CD4-positive, alpha-beta T cell treated with Interleukin-17A for 1 hour (primary cell): ENCODE measurements at places on chromosomes 16 and 17.

GRCh38 chr17:1714427-1714979 is 4.3 kb upstream of the TLCD2 start:
- no peak for DNase-seq

DNA sequence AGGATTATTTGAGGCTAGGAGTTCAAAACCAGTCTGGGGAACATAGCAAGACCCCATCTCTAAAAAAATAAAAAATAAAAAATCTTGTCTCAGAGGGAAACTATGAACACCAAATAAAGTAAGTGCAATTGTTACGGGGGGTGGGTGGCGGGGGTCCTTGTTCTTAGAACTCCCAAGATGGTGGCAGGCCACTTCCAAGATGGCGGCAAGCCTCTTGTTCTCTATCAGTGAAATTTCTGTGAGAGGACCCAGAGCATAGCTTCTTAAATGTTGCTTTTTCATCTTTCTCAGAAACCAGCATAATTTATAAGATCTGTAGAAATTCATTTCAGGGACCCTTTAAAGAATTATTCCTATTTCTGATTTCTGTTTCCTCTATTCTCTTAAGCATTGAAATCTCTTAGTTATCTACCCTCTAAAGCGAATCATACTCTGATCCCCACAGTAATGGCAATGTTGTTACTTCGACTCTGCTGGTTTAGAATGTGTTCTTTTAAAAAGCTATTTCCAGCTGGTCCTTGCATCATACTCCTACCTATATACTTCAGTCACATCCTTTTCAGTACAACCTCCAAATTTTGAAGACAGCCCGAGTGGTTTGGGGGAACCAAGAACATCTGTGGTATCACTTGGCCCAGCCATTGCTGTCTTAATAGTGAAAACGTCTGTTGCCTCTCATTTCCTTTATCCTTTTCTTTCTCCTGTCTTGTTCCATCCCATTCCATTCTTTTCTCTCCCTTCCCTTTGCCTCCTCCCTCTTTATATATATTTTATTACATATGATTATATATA is 16.2 kb downstream of the RSPRY1 start:
- DNase-seq: no peak

- no peak for DNase-seq
Measured at GRCh38 chr17:2783310-2784030, 12.8 kb upstream of the RAP1GAP2 start.

GRCh38 chr16:8632675-8633182 is 11.2 kb downstream of the METTL22 start:
- peak; percentile 42 for DNase-seq

GRCh38 chr17:56478836-56479447 is 114.6 kb upstream of the NOG start:
- no peak for DNase-seq

GRCh38 chr16:53597776-53598175 is 94.8 kb upstream of the AKTIP start:
- DNase-seq: no peak

- no peak for DNase-seq
Measured at GRCh38 chr17:33288954-33289353, 4.1 kb downstream of the ASIC2 start.

DNA sequence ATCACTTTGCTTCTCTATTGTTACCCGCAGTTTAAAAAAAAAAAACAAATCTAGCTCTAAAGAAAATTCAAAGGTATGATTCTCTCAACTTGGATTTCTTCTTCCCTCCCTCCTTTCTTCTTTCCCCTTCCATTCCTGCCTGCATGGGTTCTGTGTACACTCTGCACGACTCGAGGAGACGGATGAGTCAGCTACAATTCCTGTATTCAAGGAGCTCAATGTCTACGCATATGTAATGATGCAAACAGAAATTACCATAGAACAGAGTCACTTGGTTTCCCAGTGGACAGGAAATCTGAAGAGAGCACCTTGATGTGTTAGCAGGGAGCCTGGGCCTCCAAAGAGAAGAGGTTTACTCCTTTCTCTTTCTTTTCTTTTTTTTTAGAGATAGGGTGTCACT is 92.3 kb downstream of the VPS53 start:
- no peak for DNase-seq

DNA sequence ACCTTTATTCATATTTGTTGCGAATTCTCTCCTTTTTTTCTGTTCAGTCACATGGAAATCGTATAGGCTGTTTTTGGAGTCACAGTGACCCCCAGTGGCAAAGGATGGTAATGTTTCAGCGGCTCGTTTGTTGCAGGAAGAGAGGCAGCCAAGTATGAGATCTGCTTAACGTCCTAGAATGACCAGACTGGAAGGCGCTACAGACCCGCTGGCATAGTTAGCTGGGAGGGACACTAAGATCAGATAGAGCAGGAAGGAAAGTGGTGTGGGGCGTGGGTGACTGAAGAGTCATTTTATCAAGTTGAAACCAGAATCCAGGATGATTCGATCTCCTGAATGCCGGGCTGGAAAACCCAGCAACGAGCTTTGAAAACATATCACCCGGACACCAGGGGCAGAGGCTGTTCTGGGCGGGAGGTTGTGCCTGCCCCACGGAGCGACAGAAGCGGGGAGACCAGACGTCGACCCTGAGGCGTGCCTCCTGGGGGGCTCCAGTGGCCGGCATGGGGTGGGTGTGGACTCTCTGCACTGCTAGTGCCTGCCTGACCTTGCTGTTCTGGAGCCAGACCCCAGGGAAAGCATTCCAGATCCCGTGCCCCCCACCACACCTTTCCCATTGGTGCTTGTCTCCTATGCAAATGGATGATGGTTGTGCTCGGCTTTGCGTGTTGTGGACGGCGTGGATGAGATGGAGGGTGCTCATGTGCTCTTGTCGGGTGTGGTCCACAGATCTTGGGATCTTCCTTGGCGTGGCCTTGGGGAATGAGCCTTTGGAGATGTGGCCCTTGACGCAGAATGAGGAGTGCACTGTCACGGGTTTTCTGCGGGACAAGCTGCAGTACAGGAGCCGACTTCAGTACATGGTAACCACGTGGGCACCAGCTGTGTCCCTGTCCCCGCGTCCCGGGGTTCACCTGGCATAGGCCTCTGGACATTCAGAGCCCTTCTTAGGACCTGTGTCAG is 7.7 kb downstream of the IL34 start:
- DNase-seq: peak; percentile 84

GRCh38 chr17:75806822-75807500 is 22.4 kb downstream of the UNK start:
- no peak for DNase-seq

- no peak for DNase-seq
Measured at GRCh38 chr16:83307594-83307992, 500.2 kb upstream of the HSBP1 start.

DNA sequence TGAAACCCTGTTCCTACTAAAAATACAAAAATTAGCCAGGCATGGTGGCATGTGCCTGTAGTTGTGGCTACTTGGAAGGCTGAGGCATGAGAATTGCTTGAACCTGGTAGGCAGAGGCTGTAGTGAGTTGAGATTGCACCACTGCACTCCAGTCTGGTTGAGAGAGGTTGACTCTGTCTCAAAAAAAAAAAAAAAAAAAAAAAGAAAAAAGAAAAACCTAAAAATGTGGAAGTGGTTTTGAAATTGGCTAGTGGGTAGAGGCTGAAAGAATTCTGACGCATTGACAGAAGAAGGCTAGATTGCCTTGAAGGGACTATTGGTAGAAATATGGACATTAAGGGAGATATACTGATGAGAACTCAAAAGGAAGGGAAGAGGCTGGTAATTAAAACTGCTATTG is 33.6 kb upstream of the CPPED1 start:
- DNase-seq: no peak

GRCh38 chr16:2904922-2905240 is 6.8 kb upstream of the FLYWCH1 start:
- DNase-seq: no peak

DNA sequence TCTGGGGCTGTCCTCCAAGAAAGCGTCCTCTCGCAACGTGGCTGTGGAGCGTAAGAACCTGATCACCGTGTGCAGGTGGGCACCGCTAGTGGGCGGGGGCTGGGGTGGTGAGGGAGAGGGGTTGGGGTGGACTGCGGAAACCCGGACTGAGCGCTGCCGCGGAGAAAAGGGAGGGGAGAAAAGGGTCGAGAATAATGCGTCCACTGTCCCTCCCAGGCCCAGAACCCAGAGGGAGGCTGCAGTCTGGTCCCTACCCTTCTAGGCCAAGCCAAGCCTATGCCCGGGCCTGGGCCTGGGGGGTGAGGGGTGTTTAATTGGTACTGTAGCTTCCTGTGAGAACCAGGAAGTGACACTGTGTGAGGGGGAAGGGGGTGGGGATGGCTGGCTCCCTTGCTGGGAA is 464 bp downstream of the RUNDC3A start:
- no peak for DNase-seq

GRCh38 chr17:76617838-76618237 is 25.7 kb downstream of the ST6GALNAC1 start:
- no peak for DNase-seq

GRCh38 chr17:47905221-47905733 is 9.2 kb downstream of the SP2 start:
- DNase-seq: no peak

DNA sequence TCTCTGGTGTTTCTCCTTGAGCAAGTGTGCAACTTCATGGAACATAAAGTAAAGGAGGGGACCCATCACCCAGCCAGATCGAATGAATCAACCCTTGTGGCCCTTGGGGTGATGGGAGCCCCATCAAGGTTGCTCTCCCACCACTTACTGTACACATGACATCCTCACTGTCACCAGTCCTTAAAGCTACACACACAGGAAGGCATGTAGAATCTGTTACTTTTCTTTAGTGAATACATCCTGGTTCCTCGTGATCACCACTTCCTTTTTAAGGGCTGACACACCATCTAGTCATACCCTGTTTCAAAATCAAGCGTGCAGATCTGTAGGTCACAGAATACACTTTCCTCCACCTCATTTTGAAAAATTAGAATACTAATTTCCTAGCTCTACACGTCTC is 22.6 kb upstream of the MPHOSPH6 start:
- peak; percentile 33 for DNase-seq

DNA sequence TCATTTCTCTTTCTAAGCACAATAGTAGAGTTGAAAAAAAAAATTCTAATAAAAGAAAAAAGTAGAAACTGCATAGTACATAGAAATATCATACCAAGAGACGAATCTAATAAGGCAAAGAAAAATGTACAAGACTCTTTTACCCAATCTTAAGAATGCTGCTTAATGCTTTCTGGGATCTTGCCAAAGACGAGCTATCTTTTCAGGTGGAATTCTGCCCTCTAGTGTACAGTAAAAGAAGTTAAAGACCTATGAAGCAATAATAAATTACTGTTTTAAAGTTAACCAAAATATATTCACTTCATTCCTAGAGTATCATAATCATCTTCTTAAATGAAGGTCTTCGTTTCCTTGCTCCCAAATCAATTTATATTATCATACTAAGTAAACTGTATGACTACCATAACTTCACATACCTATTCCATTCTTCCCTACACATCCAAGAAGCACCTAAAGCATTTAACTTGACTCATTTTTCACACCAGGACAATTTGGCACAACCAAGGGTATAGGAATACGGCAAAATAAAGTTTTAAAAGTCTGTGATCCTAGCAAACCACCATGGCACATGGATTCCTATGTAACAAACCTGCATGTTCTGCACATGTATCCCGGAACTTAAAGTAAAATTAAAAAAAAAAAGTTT is 47.7 kb downstream of the CFDP1 start:
- peak; percentile 70 for DNase-seq

- DNase-seq: peak; percentile 27
Measured at GRCh38 chr16:68644715-68645493, at the start of gene CDH3. TSS of gene CDH3 (plus strand) at chr16:68645310. CDS start at chr16:68645380, 70 bp downstream.

- no peak for DNase-seq
Measured at GRCh38 chr17:39988206-39988810, 7.7 kb downstream of the PSMD3 start.

GRCh38 chr17:17725011-17725751 is 43.9 kb downstream of the RAI1 start:
- no peak for DNase-seq

- no peak for DNase-seq
Measured at GRCh38 chr16:9801651-9802050, 380.6 kb downstream of the GRIN2A start.

DNA sequence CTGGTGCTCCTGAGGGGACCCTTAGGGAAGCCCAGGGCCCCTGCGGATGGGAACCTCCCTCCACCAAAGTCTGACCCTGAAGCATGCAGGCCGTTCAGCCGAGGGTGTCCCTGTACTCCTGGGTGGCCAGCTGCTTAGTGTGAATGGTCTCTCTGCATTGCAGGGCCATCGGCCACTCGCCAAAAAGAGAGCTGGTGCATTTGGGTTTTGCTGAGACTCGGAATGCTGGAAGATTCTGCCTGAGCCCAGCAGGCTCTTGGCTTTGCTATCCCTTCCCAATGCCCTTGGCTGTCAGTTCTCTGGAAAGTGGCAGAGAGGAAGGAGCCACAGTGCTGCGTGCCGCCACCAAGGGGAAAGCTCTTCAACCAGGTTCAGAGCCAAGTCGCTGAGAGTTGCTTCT is 2.8 kb downstream of the MEOX1 start:
- no peak for DNase-seq
